Smooth muscle cell of the brain vasculature (primary cell): ENCODE measurements at places on chromosomes 1 and 21.
A peak's percentile ranks its signal among the peaks of the same experiment; 100 is the strongest.

- no peak for DNase-seq
Measured at GRCh38 chr1:21332554-21333311, 42.5 kb upstream of the ECE1 start.

DNA sequence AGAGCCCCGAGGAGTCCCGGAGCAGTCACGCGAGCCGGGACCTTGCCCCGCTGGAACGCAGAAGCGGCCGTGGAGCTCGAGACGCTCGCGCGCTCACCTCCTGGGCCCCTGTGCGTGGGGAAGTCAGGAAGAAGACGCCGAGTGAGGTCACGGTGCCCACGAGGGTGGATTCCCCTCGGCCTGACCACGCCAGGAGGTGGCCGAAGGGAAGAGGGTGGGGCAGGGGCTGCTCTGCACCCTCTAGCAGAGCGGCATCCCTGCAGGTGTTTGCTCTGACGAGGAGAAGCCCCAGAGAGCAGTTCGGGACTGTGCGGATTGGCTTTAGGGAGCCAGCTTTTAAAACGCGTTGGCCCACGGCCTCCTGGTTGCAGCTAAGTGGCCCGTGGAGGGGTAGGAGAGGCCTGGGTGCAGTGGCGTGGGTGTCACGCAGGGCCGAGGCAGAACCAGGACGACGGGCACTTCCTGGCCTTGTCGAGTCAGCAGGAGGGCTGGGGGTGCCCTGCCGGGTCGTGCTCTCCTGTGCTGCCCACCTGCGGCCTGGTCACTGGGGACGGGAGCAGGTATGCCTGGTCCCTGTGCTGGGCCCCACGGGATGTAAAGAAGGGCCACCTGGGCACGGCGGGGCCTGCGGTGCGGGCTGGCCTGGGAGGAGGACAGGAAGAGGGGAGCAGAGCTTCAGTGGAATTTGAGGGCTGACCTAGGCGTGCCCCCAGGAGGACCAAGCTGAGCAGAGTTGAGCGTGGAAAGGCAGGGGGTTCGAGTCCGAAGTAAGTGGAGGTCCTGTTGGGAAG lies 1.0 kb downstream of the PDXK start:
- no peak for DNase-seq

DNA sequence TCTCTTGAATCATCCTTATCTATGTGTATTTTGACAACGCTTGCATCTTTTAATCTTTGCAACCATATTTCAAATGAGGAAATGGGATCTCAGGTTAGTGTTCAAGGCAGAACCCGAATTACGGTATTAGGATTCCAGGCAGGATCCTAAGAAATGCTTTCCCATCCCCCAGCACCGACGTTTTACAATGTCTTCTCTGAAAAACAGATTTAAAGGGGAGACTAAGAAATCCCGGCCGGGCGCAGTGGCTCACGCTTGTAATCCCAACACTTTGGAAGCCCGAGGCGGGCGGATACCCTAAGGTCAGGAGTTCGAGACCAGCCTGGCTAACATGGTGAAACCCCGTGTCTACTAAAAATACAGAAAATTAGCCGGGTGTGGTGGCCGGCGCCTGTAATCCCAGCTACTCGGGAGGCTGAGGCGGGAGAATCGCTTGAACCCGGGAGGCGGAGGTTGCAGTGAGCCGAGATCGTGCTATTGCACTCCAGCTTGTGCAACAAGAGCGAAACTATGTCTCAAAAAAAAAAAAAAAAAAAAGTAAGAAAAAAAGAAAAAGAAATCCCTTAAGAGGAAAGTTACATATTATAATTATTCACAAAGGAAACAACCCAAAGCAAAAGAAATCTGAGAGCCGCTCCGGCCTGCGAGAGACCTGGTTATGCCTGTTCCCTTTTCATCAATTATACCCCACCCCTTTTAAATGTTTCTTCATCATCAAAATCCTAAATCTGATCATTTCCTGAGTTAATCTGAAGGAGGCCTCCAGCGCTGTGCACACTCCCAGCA lies 801 bp upstream of the GORAB start:
- peak; percentile 9 for DNase-seq

GRCh38 chr1:94801919-94802546 lies 18.1 kb upstream of the SLC44A3 start:
- DNase-seq: peak; percentile 65
